H54 (cell line): ENCODE measurements at places on chromosomes 6 and 20.

GRCh38 chr6:128918886-128919285, 35.9 kb downstream of the LAMA2 start:
- no peak for DNase-seq

DNA sequence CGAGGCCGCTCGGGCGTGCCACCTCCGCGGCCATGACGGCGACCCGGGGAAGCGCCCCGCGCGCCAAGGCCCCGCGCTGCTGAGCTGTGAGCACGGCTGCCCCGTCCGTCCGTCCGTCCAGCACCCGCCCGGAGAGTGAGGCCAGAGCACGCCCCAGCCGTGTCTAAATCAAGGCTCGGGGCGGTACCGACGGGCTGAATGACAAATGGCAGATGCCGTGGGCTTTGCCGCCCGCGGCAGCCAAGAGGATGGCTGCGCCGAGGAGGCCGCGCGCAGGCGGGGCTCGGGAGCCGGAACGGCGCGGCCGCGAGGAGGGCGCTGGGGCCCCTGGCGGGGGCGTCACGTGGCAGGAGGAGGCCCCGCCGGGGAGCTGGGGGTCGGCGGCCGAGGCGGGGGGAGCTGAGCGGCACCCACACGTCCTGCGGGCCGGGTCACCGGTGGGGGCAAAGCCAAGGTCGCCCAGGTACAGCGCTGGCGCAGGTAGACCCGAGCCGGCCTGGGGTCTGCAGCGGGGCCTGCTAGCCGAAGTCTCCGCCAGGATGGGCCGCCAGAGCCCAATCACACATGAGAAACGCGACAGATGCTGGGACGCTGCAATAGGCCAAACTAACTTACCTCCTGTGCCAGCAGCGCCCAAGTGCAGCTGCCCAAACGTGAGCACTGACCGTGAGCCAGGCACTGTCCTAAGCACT, at the start of gene PLAGL1:
Gene PLAGL1 (minus strand): TSS at position 140 of the 692 bp plus-strand sequence. CDS start 60,123 bp downstream, outside the sequence.
- DNase-seq: no peak

DNA sequence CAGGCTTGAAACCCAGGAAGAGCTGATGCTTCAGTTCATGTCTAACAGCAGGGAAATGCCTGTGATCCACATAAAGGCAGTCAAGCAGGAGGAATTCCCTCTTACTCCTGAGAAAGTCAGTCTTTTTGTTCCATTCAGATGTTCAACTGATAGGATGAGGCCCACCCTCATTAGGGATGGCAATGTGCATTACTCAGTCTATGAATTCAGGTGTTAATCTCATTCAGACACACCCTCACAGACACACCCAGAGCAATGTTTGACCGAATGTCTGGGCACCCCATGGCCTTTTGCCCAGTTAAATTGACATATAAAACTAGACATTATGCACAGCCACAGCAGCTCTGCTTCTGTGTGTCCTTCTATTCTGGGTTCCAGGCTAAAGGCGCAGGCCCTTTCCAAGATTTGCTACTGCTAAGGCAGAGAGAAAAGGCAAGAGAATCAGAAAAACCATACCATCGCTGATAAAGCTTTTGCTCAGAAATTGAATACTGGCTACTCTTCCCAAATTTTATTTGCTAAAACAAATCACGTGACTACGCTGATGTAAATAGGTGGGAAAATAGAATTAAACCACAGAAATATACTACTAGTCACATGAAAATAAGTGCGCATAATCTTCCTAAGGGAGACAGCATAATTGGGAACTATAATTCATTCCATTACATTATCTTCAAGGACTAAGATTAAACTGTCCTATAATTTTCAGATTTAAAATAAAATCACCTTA, 625.0 kb upstream of the MAN1A1 start:
- DNase-seq: no peak

DNA sequence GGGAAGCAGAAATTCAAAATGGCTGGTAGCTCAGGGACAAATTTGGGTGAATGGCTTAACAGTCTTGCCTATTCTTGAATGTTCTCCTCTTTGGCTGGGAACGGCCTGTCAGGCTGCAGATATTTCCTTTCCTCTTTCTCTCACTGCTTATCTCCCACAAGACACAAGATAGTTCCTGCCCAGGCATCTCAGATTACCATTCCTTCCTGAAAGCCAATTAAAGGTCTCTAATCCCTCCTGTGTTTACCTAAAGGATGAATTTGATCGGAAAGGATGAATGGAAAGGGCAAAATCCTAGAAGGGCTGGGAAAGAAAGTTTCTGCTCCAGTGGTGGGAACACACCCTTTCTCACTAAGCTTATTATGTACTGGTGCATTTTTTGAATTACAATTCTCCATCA, 95.9 kb upstream of the JAG1 start:
- no peak for DNase-seq

GRCh38 chr6:42338744-42339222, 112.9 kb downstream of the TRERF1 start:
- DNase-seq: peak; percentile 80

DNA sequence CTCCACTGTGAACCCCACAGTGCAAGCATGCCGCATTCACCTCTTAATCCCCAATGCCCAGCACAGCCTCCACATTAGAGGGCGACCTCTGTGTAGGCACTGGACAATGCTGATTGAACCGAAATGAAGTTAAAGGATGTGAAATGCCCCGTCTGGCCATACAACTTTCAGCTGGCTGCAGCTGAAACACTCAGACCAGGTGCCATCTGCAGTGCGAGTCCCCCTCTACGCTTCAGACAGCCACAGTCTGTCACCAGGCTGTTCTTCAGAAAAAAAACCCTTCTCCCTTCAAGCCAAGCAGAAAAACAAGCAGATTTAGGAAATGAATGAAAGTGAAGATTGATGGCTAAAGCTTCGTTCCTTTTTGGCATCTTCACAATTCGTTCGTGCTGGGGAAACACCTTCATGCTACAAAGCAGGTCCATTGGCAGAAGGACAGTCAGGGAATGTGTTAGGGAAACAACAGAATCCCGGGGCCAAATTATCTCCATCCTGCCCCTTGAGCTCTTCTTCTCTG, 44.7 kb downstream of the TNFAIP3 start:
- DNase-seq: no peak

DNA sequence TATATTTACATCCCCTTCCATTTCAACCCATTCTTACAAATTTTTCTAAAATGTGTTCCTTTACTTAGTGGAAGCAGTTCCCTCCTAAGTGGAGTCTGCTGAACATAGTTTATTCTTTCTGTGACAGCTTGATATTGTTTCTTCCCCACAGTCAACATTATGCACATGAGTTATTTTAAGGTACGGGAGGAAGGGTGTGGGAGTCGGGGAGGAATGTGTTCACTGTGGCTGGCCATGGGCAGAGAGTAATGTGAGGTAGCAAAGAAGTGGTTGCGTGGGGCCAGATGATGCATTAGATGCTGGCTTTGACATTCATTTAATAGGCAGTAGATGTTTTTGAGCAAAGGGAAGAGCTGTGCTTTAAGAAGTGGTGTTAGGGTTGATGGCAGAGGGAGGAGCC, 98.5 kb downstream of the ARMC2 start:
- DNase-seq: no peak

- no peak for DNase-seq
These were observed 4.5 kb upstream of the SLC22A1 start for GRCh38 chr6:160117137-160117536.

DNA sequence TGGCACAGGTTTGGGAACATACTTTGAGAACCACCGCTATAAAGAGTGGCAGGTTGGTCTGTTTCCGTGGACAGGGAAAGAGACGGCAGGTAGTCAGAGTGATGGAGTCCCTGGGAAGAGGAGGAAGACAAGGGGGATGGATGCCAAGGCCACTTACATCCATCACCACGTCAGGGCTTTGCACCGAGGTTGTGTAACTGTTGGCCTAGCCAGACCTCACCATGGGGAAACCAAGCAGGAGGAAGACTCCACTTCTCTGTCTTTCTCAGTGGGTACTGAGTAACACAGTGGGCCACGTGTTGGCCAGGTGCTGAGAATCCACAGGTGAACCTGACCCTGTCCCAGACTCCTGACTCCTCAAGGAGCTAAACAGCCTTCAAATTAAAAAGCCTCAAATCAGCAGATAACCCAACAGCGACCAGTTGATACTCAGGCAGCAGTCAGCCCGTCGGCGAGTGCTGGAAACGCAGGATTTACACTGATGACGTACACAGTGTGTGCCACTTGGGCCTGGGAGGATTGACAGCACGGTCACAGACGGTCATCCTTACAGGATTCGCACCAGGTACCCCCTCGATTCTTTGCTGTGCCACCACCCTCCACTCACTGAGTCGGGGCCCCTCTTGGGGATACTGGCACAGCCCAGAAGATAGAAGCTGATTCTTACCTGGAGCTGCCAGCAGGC, 134.6 kb upstream of the SNX9 start:
- DNase-seq: no peak

GRCh38 chr20:25750765-25751696, 54.4 kb upstream of the ZNF337 start:
- DNase-seq: no peak

DNA sequence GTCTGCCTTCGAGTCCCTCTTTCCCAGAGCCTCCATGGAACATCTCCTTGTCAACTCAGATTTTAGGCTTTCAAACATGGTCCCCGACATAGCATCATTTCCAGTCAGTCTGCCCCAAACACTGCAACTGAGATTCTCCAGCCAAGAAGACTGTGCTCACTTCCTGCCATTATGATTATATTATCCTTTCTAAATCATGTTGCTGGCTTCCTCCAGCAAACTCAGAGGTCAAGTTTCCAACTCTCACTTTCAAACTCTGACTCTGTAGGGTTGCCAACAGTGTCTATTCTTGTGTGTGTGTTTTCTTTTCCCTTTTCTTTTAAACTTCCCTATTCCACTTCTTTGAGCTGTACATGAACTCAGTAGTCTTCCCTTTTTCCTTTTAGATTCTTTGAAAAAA, 61.2 kb upstream of the TRAF3IP2 start:
- DNase-seq: no peak

- no peak for DNase-seq
These were observed 44.4 kb downstream of the MDN1 start for GRCh38 chr6:89775150-89775549.

GRCh38 chr6:73497915-73498314, 22.9 kb downstream of the EEF1A1 start:
- no peak for DNase-seq

- DNase-seq: no peak
These were observed 87.0 kb downstream of the HIVEP2 start for GRCh38 chr6:142857796-142858555.

DNA sequence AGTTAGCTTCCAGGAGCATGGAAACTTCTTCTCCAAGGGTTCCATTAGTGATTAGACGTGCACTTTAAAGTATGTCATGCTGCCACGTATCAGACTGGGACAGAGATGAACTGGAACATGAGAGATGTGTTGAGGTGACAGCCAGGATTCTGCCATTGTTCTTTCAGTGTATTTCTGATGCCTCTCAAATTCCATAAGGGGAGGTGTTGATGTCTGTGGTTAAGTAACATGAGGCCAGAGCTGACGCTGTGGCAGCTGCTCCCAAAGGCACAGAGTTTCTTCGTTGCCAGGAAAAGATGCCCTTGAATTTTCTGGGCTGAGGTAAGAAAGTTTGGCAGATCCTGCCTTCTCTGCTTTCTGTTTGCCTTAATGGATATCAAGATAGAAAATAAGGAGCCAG, 63.5 kb downstream of the TRMT6 start:
- DNase-seq: no peak

- no peak for DNase-seq
These were observed 8.8 kb downstream of the RSPH3 start for GRCh38 chr6:158991017-158991723.

- DNase-seq: no peak
These were observed 28.1 kb upstream of the QKI start for GRCh38 chr6:163386329-163386908.

- no peak for DNase-seq
These were observed 249.7 kb downstream of the TTLL2 start for GRCh38 chr6:167574431-167575151.

DNA sequence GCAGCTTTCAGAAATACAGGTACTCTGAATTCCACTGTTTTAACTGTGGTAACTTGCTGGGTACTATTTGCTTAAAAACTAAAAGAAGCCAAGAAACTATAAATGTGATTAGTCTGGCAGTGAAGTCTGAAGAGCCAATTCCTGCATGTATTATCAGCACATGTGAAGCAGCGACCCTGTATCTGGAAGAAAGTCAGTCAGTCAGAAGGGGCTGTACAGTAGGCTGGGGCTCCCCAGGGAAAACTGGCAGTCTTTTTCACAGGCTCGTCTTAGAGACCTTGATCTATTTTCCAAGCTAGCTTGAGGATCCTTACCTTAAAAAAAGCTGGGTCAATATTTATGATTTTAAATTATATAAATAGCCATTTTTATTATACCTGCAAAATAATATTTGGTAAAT, 104.9 kb downstream of the PDSS2 start:
- no peak for DNase-seq

GRCh38 chr6:161748535-161749416, 474.9 kb upstream of the AGPAT4 start:
- peak; percentile 9 for DNase-seq

- no peak for DNase-seq
These were observed 24.8 kb upstream of the HLA-DQA2 start for GRCh38 chr6:32716396-32716795.

DNA sequence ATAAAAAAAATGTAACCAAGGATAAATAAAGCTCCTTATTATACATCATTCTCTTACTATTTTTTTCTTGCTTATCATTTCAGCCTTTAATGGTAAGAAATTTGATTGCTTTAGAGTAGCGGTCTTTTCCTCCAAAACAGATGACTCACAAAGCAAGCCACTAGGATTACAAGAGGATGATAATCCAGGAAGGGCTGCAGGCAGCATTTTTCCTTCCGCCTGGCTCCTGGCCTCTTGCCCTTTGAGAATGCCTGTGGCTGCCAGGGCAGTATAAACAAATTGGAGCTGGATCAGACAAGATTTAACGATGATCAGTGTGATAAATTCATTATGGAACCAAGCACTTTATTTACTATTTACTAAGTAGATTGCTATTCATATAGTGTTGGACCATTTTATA, 9.7 kb upstream of the FBXL4 start:
- DNase-seq: peak; percentile 8

DNA sequence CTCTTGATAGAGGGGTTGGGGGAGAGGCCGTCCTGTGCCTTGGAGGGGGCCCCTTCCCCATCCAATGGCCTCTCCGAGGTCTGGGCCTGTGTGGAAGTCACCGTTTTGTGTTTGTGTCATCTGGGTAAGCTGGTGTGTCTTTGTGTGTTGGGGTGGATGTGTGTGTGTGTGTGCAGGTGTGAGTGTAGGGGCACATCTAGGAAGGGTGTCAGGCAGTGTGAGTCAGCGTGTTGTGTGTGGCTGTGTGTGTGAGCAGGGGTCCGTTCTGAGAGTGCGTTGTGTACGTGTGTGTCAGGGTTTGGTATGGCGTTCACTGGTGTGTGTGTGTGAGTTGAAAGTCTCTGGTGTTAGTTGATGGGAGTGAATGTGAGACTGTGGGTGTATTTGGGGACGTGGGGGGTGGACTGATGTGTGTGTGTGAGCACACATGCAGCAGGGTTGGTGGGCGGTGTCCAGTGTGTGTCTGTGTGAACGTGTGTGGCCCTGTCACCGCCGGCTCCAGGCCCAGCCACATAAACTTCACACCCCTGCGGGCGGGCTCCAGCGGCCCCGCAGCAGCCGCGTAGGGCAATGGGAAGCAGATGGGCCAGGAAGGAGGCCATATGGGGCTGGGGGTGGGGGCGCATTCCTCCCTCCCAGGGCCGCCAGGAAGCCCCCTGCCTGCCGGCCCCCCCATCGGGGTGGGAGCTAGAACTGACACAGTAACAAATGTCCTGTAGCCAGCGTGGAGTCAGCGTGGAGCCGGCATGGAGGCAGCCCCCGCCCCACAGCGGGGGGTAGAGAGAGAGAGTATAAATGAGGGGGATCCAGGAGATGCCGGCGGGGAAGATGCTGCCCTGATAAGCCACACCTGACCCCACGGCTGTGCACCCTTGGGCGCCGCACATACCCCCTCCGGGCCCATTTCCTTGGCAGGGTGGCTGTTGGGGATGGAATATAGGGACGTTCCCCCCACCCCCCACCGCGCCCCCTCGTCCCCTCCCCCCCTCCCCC, 32.1 kb downstream of the SNAI1 start:
- DNase-seq: no peak
